ENCODE measurements at places on chromosomes 2 and 18.

DNA sequence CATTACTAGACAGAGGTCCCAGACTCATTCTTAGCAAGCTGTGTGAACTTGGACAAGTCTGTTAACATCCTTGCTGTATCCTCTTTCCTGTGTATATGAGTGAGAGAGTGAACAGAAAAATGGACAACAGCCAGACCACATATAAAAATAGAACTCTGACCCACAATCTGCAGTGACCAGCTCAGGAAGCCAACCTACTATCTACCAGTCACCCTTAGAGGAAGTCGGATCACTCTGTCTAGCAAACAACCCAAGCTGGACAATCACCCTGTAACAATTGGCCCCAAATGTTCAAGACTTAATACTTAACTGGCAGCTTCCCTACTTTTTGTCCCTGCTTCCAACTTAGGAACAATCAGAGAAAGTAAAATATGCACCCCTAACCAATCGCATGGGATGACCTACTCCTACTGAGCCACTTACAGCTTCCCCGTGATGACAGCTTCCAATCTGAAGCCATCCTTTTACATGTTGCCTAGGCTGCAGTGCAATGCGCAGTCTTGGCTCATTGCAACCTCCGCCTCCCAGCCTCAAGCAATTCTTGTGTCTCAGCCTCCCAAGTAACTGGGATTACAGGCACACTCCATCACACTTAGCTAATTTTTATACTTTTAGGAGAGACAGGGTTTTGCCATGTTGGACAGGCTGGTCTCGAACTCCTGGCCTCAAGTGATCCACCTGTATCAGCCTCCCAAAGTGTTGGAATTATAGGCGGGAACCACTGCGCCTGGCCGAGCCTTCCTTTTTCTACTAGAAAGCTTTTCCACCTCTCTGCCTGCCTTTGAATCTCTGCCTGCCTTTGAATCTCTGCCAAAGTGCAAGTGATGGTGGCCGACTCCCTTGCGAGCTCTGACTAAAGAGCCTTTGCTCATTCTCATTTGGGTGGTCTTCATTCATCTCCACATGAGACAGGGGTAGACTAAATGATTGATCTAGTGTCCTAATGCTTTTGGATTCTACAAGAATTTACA is 158.3 kb upstream of the NDUFV2 start:
- ATAC-seq, result no peak

GRCh38 chr2:239774933-239775622 is 250.1 kb downstream of the NDUFA10 start:
- no peak for ATAC-seq

DNA sequence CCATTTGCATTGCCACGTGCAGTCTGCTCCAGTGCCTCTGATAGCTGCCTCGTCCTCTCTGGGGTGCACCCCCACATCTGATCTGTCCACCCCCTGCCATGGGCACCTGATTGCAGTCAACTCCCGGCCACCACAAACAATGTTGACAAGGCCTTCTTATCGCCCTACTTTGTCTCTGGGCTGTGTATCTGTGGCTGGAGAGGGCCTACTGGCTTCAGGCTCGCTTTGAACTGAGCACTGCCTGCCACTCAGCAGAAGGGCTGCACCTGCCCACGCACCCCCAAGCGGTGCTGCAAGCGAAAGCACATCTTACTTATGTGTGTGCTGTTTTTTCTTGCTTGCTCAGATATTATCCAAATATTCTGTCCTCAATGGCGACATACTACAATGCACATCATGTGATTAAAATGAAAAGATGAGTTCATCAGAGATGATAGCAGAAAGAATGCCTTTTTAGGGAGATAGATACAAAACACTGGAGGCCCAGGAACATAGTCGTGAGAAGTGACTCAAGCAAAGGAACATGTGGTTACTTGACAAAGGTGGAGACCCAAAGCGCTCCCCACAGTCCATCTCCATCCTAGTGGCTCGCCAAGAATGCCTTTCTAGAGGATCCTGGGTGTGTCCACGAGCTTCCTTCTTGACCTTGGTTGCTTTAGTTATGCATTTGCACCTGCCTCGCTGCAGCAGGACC is 28.8 kb downstream of the FBLN7 start:
- no peak for ATAC-seq

DNA sequence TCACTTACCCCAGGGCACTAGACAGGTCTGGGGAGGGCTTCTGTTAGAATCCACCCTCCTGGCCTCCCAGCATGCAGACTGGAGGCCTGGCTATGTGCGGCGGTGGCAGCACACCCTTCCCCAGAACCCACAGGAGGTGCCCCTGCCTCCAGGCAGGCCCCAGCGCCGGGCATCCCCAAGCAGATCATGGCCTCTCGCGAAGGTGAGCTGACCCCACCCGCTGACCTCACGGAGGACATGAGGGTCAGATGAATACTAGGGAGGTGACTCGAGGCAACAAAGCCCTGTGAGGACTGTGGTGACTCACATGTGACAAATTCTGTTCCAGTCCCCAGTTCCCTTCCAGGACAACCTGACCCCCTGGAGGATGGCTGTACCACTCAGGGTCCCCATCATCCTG is 1.9 kb downstream of the MAB21L4 start:
- peak; percentile 14 for ATAC-seq

- ATAC-seq, result no peak
Observed at GRCh38 chr18:59228351-59228750, 8.4 kb downstream of the GRP start.

DNA sequence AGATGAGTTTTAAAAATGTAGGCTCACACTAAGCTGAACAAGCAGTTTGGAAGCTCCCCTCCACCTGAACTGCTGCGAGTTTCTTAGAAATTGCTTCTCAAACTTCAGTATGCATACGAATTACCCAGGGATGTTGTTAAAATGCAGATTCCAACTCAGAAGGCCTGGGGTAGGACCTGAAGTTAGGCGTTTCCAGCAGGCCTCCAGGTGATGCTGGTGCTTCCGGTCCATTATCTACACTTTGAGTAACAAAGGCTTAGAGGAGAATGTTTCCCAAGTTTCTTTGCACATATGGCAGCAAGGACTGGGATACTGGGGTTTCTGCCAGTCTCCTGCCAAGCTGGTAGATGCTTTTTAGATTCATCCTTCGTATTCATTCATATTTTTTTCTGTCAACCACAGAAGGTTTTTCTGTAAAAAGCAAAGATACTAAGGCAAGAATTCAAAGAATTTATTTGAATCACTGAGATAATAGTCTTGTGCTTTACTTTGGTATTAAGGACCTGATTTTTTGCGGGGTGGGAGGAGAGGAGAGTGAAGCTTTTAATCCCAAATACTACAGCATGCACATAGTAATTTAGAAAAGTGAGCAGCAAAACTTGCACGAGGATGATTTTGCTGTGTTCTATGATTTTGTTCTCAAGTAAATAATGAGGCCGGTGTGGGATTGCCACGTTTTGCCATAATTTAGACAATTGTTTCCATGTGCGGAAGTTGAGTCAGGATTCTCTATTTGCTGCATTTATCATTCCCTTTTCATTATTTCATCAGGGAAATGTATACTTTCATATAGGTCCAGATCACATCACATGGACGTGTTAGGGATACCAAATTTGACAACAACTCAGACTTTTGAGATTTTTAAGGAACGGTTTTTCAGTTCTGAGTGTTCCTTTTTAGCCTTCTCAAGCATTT is 137.6 kb upstream of the SPATS2L start:
- ATAC-seq, result no peak

DNA sequence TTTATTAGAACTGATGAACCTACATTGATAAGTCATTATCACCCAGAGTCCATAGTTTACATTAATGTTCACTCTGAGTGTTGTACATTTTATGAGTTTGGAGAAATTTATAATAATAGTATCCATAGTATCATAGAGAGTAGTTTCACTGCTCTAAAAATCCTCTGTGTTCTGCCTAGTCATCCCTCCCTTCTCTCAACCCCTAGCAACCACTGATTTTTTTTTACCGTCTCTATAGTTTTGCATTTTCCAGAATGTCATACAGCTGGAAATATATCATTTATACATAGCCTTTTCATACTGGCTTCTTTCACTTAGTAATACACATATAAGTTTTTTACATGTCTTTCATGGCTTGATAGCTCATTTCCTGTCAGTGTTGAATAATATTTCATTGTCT is 231.1 kb downstream of the RAD51AP2 start:
- ATAC-seq, result no peak

DNA sequence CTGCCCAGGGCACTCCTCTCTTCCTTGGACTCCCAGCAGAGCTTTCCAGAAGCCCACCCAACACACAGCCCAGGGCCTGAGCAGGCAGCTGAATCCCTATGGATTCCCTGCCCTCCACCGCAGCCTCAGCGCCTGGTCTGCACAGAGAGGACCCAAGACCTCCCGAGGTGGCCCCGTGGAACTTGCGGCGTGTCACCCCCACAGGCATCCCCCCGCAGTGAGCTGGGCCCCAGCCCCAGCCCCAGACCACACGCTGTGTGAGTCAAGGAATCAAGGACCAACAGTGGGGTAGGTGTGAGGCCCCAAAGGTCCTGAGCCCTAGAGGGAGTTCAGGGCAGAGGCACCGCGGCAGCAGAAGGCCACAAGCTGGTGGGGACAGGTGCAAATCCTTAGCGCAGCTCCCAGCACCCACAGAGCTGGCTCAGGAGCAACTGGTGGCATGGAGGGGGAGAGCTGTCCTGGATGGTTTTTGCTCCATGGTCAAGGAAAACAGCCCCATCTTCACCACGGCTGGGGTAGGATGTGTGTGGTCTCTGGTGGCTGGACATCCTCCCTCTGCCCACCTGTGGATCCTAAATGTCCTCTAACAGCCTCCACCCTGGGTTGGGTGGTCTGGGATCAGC is 8.5 kb downstream of the HS6ST1 start:
- ATAC-seq, result no peak

DNA sequence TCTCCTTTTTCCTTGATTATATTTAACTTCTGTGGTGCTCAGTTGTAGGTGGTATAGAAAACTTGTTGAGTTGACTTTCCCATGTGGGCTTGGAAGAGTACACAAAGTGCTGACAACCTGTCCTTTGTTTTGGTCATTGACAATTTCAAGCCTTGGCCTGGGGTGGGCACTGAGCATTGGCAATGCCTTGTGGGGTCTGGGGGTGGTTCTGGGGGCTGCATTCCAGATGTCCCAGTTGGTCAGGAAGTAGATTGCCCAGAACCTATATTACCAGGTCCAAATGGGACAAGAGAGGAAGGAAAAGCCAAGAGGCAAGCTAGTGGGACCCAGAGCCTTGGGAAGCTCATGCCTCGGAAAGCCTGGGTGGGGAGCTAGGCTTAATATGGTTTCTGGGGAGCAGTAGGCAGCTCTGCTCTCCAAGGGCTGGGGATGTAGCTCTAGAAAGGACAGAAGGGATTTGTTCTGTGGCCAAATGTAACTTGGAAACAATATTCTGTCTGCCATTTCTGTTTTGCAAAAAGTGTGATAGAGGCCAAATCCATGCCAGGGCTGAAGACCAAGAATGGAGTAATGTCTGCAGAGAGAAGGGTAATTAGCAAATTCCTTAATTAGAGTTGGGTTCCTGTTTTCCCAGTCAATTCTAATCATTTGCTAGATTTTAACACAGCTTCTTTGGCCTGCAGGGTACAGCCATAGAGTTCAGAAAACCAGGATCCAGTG is 87.4 kb downstream of the SLC4A3 start:
- ATAC-seq, result no peak

DNA sequence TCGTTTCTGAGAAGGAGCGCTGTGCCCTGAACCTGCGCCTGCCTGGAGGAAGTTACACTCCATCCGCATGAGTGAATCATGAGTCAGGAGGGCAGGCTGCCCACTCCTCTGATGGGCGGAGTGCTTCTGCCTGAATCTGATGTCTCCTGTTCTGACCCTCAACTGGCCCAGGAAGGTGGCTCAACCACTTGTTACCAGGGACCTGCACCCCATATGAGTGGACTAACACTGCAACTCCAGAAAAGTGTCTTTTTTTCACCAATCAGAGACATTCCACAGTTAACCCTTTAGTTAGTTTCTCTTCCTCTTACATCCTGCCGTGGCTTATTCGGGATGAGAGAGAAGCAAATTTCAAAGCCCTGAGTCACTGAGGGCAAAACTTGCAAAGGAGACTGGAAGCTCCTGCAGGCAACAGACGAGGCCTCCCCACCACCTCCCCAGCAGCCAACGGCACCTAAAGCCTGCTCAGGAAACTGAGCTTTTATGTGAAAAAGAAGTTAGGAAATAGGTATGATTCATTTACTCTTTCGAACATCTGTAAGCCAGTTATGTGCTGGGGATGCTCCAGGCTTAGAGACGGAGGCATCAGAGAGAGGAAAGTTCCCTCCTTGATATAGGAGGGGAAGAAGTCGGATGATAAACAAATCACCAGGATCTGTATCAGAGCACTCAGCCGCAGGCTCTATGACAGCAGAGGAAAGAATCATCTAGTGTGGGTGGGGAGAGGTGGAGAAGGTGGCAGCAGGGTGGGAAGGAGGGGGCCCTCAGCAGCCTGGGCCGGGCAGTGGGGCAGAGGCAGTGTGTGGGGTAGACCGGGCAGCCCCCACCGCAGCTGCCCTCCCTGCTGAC is 30.9 kb downstream of the MBP start:
- peak; percentile 95 for ATAC-seq

DNA sequence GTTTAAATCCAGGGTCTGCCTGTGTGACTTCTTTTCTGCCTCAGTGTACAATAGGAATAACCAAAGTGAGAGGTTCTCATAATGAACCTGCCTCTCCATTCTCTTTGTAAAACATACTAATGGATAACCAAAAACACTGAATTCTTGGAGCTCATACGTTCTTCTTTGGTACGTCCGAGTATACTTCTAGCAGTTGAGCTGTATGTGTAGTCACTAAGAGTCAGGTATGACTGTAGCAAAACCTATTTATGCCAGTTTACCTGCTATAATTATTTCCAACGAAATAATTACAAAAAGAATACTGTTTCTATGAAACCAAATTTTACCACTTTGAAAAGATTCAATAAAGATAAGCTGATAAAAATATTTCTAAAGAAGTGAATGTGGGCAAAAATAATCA is 109.2 kb downstream of the IKZF2 start:
- no peak for ATAC-seq
